ENCODE measurements at places on chromosomes 11 and 22. TPM values are rescaled to one million over a fixed set of nuclear protein-coding genes. Genes with fewer than 3 reads are reported as not detected.

GRCh38 chr11:46202149-46202548 is 75.3 kb upstream of the CREB3L1 start:
- no peaks in the 10 kb centered on the region for H3K36me3 ChIP-seq
- H3K4me3 ChIP-seq: no peak overlapping the region
- no peaks in the 10 kb centered on the region for H3K4me1 ChIP-seq
- H3K27ac ChIP-seq: no peak overlapping the region
- no peaks in the 10 kb centered on the region for H3K27me3 ChIP-seq

Gene RNF141
- total RNA-seq: 14.6 TPM

- no peak overlapping the region for H3K27ac ChIP-seq
- H3K36me3 ChIP-seq: no peaks in the 10 kb centered on the region
- no peaks in the 10 kb centered on the region for H3K4me1 ChIP-seq
- no peak for DNase-seq
Measured at GRCh38 chr11:1453611-1454034, 33.0 kb downstream of the MOB2 start.

Gene ISX
- total RNA-seq: 2.7 TPM

Gene INPP5J
- total RNA-seq: 0.14 TPM

GRCh38 chr11:2797121-2797711 is 88.4 kb downstream of the CDKN1C start:
- no peaks in the 10 kb centered on the region for H3K4me1 ChIP-seq
- H3K27ac ChIP-seq: no peak overlapping the region
- H3K27me3 ChIP-seq: peaks cover 1% of the 10 kb centered on the region
- DNase-seq: no peak

Gene SART1
- total RNA-seq: 24.3 TPM

Gene FZD4
- 23.7 TPM for total RNA-seq

- peak overlapping the region; percentile 97 for H3K27ac ChIP-seq
- H3K4me1 ChIP-seq: no peaks in the 10 kb centered on the region
- H3K4me3 ChIP-seq: peak overlapping the region; percentile 92
- H3K36me3 ChIP-seq: no peaks in the 10 kb centered on the region
- no peak for DNase-seq
Measured at GRCh38 chr11:36510594-36510942, 496 bp upstream of the TRAF6 start.

DNA sequence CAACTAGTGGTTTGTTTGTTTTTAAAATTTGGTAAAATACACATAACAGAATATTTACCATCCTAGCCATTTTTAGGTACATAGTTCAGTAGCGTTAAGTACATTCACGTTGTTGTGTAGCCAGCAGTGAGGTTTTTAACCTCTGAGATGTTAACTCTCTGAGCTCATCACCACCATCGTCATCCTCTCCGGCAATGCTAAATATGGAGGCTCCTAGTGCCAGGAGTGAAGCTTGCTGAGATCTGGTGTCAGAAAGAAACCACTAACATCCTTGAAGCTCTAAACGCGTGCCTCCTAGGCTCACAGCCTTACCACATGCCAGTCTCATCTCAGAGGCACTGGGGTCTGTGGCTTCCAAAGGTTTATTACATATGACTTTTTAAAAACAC is 330.2 kb upstream of the B3GAT1 start:
- H3K27ac ChIP-seq: no peak overlapping the region
- H3K36me3 ChIP-seq: no peaks in the 10 kb centered on the region
- no peak overlapping the region for H3K4me3 ChIP-seq
- DNase-seq: no peak
- H3K4me1 ChIP-seq: peaks cover 2% of the 10 kb centered on the region
- no peaks in the 10 kb centered on the region for H3K27me3 ChIP-seq

DNA sequence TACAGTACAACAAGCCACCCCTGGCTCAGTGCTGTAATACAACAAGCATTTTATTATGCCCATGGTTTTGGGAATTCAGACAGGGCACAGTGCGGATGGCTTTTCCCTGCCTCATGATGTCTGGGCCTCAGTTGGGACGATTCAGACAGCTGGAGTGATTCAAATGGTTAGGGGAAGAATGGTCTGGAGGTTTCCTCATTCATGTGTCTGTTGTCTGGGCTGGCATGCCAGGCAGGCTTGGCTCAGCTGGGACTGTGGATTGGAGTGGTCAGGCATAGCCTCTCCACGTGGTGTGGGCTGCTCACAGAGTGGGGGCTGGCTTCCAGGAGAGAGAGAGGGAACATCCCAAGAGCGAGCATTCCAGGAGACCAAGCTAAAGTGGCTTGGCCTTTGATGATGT is 164.4 kb downstream of the C11orf91 start:
- DNase-seq: no peak
- no peak overlapping the region for H3K4me3 ChIP-seq
- H3K4me1 ChIP-seq: no peaks in the 10 kb centered on the region
- no peak overlapping the region for H3K27ac ChIP-seq
- no peaks in the 10 kb centered on the region for H3K36me3 ChIP-seq
- peaks cover 3% of the 10 kb centered on the region for H3K27me3 ChIP-seq

Gene MMP27
- total RNA-seq: not detected

DNA sequence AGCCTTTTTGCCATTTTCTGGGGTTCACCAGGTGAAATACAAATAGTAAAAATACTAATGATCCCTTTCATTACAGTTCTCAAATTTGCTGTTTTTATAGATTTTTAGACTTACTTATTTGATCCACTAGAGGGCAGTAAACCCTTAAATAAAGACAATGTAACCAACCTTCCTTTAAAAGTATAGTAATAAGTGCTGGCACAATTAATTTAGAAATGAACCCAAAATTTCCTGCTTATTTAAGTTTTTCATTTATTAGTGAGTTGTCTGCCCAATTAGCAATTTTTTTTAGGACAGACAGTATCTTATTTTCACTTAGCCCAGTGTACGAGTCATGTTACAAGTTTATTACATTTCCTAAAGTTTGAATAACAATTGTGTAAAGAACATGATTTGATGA is 4.7 kb downstream of the DDIAS start:
- H3K36me3 ChIP-seq: no peaks in the 10 kb centered on the region
- no peak overlapping the region for H3K4me3 ChIP-seq
- no peak overlapping the region for H3K27ac ChIP-seq
- no peak for DNase-seq
- peaks cover 7% of the 10 kb centered on the region for H3K4me1 ChIP-seq

Gene XKR3
- total RNA-seq: not detected

- H3K4me1 ChIP-seq: no peaks in the 10 kb centered on the region
- no peaks in the 10 kb centered on the region for H3K27me3 ChIP-seq
- DNase-seq: no peak
- no peak overlapping the region for H3K4me3 ChIP-seq
Measured at GRCh38 chr22:19807161-19807913, 46.8 kb downstream of the TBX1 start.

Gene PYGM
- total RNA-seq: 1.3 TPM
